ENCODE measurements at places on chromosomes 1 and 21.

DNA sequence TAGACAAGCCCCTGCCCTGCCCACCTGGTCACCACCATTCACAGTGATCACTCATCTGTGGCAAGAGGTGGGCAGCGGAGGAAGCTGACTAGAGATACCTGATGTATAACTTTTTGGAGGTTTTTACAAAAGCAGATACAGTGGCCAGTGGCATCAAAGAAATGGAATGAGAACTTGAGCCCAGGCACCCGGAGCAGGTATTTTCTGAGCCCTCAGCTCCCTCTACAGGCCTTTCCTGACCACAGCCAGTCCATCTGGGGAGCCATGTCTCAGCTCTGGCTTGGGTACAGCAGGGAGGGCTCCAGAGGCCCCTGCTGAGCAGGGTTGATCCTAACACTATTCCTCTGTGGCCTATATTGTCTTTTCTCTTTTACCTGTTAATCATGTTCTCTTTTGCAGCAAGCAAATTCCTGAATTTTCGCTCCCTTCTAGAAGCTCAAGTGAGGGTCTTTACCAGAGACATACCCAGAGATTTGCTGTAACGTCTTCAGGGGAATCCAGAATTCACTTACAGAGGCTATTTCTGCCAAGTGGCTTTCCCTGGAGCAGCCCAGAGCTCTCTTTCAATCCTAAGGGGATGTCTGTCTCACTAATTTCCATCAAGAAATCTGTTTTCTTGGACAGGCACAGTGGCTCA, 27.3 kb downstream of the GPR157 start:
- DNase-seq: peak; percentile 64

GRCh38 chr1:86231076-86231475, 74.5 kb upstream of the COL24A1 start:
- no peak for DNase-seq

DNA sequence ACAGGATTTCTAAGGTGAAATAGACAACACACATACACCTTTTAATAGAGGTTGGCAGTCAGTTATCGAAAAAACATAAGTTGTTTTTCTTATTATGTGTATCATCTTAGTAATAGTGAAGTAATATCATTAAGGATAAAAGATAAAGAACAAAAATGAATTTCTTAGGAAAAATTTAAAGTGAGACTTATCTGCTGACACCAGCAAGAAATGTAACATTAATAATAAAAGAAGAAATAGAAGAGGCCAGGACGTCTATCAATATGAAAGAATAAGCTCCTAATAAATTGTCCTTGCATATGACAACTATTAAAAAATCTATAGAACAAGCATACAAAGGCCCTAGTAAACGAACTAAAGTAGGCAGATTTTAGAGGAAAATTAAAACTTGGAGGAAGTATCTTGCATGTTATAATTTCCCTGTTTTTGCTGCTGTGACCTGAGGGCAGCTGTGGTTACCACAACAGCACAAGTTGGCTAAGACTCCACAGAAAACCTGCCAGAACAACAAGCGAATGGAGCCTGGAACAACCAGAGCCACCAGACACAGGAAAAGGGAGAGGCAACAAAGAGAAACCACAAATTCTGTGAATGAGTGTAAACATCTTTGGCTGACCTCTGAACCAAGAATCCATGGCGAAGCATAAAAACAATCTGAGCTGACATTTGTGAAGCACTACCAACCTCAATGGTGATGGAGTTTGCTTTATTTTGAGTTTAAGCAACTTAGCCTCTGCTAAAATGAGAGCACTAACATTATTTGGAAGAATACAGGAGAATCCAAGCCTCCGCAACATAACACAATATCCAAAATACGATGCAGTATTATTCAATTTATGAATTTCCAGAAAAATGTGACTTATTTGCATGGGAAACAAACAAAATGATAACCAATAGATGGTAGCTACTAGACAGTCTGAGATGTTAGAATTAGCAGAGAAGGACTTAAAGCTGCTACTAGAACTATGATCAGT, 207.5 kb downstream of the KCNT2 start:
- no peak for DNase-seq

GRCh38 chr1:228003461-228004330, 3.1 kb upstream of the WNT3A start:
- no peak for DNase-seq

GRCh38 chr1:169108223-169108622, 1.7 kb downstream of the ATP1B1 start:
- no peak for DNase-seq

GRCh38 chr1:98179151-98179773, 258.4 kb upstream of the DPYD start:
- no peak for DNase-seq

DNA sequence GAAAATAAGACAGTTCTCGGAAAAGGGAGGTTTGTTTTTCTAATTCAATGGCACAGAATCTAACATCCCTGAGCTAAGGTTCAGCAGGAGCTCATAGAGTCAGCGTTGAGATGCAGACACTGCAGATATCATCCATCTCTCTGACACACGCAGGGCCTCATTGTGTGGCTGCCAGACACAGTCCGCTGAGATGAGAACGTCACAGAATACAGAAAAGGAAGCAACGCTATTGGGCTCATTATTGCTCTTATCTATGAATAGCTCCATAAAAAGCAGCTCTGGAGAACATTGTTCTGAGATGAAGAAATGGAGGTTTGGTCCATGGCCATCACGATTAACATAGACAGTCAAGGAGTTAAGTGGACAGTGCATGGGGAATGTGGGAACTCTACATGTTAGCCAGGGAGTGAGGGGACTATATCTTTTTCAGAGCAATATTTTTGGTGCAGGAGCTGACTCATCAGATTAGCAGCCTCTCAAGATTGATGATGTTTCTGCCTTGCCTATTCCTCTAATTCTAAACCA, 771.6 kb upstream of the CXADR start:
- no peak for DNase-seq

- no peak for DNase-seq
Measured at GRCh38 chr1:158098256-158098655, 82.4 kb upstream of the CD1D start.

Measured in NCI-H345 (cell line).